ENCODE measurements at places on chromosomes 4 and X.

DNA sequence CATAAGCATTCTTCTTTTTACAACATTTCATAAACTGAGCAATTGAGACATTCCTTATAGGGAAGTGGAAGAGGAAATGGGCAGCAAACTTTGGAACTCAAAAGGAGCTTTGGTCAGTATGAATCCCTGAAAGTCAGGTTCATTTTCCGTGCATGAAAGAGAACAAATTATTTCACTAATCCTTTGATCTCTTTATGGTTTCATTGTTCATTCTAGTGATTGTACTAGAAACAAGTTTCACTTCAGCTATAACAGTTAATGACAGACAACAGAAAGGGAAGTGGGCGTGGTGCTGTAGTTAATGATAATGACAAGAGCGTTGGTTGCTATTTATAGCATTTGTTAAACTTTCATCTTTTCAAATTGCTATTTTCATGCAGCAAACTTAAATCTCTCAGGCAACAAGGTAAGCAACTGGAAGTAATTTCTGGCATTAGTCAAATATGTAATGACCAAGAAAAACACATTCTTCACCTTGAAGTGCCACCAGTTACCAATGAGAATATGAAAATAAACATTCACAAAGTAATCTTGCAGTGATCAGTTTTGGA lies 98.4 kb downstream of the AREG start:
- no peak for DNase-seq

- DNase-seq, result no peak
Measured at GRCh38 chrX:55187281-55187680, 32.9 kb upstream of the PAGE5 start.

- no peak for DNase-seq
Measured at GRCh38 chr4:3701736-3702560, 64.2 kb upstream of the ADRA2C start.

DNA sequence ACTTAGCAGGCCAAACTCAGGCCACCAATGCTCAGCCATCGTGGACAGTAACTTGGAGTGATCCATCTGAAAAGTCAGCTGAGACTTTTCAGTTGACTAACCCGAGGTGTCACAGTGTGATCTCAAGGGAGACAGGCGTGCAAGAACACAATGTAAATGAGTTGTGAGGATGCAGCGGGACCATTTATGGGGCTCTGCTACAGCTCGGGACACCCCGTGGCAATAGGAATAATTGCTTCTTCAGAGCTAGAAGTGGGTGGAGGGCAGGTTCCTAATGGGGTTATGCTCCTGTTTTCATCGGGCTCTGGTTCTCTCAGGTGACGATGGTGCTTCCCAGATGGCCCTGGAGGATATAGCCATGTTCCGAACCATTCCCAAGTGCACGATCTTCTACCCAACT lies 27.3 kb downstream of the TKTL1 start:
- DNase-seq, result no peak

- DNase-seq, result no peak
Measured at GRCh38 chr4:139484783-139485311, 30.9 kb downstream of the RAB33B start.

GRCh38 chr4:86117705-86118302 lies 242.0 kb downstream of the MAPK10 start:
- DNase-seq, result no peak

DNA sequence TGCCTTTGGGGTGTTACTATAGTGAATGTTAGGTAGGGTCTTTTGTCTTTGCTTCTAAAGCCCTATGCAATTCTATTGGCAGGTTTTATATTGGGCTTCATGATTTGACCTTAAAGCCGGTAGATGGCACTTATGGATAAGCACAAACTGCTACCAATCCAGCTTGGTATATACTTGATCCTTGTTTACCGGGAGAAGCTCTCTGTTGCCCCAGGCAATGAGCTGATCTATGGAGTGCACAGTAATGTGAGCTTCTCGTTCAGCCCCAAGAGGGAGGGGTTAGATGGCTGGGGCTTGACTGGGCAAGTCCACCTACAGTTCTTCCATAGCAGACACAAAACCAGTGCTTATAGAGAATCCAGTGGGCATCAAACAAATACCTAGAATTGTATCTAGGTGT lies 287.2 kb upstream of the CT83 start:
- DNase-seq, result no peak

DNA sequence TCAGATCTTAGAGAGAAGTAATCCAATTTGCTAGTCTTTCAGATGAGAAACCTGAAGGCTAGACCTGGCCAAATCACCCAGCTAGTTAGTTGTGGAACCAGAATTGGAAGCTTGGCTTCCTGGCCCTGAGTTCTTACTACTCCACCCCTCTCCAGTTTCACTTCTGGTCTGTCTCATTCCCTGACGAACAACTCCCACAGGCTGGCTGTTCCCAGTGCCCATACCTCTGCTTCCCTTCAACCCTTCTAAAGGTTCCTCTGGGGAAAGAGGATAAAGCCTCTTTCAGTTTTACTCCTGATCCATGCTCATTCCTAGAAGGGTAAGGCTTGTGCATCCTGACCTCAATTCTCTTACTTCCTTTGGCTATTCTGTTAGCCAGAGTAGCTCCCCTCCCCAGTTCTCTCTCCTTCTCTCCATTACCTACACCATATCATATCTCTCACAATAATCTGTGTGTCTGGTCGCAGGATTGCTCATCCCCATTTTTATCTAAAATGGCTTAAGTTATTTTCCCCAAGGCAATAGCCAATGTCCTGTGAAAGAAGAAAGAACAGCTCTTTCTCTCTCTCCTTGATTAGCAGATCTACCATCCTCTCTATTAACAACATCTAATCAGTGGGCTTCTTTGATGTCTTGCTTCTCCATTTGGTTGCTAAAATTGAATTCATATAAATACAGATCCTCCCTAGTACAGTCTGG lies 155.0 kb upstream of the MAOA start:
- no peak for DNase-seq

DNA sequence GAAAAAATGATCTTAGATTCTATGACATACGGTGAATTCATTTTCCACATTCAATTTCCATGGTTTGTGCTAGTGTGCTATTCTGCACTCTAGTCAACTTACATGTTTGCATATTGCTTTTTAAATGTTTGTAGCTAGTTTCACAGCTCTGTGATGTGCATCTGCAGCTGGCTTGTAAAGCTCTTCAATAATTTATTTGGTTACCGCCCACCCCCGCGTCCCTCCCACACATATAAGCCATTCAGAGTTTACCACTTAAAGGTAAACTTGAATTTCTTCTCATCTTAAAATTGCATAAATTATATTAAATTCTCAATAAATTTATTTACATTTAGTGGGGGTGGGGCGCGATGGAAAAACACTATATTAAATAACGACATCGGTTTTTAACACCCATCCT lies 291 bp upstream of the NBDY start:
- DNase-seq, result no peak

GRCh38 chr4:168528131-168528949 lies 31.5 kb downstream of the PALLD start:
- no peak for DNase-seq

DNA sequence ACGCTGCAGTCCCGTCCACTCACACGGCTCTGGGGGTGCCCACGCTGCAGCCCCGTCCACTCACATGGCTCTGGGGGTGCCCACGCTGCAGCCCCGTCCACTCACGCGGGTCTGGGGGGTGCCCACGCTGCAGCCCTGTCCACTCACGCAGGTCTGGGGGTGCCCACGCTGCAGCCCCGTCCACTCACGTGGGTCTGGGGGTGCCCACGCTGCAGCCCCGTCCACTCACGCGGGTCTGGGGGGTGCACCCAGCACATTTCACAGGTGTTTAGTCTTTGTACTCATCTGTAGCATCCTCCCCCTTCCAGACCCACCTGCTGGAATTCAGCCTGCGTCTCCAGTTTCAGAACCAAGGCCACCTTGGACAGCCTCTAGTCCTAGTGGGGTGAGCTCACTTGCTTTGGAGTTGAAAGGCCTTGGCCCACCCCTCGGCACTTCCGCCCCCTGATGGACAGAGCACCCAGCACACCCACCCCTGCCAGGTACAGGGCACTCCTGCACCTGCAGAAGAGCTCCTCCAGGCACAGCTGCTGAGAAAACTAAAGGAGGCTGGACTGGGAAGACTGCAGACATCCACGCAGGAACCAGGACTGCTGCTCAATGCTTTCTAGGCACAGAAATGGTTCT lies 73.0 kb downstream of the ABLIM2 start:
- DNase-seq, result no peak

DNA sequence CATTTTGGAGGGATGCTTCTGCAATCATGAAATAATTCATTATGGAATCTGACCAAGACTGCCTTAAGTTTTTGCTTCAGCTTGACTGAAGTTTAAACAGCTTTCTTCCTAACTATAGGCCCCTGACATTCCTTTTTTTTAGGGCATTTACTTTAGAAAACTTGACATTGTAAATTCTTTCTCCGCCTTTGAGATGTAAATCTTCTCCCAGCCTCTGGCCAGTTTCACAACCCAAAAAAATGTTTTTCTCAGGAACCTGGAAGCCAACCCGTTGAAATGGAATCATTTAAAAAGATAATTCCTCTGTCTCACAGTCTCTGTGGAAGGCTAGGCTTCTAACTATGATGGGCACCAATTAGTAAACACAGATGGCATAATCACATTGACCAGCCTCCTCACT lies 710.4 kb upstream of the PABPC4L start:
- DNase-seq, result no peak
